ENCODE measurements at places on chromosomes 13 and 19. TPM values are rescaled to one million over a fixed set of nuclear protein-coding genes. Genes with fewer than 3 reads are reported as not detected.

The LHFPL6 gene
- total RNA-seq = 42.4 TPM

The IRGC gene
- not detected for total RNA-seq

The CAPN12 gene
- total RNA-seq = 0.50 TPM

The SLAIN1 gene
- total RNA-seq = 1.3 TPM

The CADM4 gene
- total RNA-seq = 2.1 TPM

The MBD3L3 gene
- not detected for total RNA-seq

The CALR3 gene
- total RNA-seq = not detected

The OR7C1 gene
- not detected for total RNA-seq

The CGB3 gene
- total RNA-seq = not detected

The HS6ST3 gene
- not detected for total RNA-seq

The KLF1 gene
- total RNA-seq = under 0.01 TPM

The KRTDAP gene
- not detected for total RNA-seq

The NLRP9 gene
- total RNA-seq = not detected

The AP2A1 gene
- 53.4 TPM for total RNA-seq

The GRIK5 gene
- 3.5 TPM for total RNA-seq

The RASGRP4 gene
- total RNA-seq = not detected

The SPC24 gene
- 3.9 TPM for total RNA-seq

The SBNO2 gene
- total RNA-seq = 55.8 TPM

Measured in fibroblast of lung (primary cell).